Ovary (tissue), 10 donors: ENCODE measurements at places on chromosomes 12 and 14. TPM values are rescaled to one million over a fixed set of nuclear protein-coding genes. Genes with fewer than 3 reads are reported as not detected.

- no peak for DNase-seq
Measured at GRCh38 chr12:88035907-88036289, 6.7 kb upstream of the C12orf50 start.

DNA sequence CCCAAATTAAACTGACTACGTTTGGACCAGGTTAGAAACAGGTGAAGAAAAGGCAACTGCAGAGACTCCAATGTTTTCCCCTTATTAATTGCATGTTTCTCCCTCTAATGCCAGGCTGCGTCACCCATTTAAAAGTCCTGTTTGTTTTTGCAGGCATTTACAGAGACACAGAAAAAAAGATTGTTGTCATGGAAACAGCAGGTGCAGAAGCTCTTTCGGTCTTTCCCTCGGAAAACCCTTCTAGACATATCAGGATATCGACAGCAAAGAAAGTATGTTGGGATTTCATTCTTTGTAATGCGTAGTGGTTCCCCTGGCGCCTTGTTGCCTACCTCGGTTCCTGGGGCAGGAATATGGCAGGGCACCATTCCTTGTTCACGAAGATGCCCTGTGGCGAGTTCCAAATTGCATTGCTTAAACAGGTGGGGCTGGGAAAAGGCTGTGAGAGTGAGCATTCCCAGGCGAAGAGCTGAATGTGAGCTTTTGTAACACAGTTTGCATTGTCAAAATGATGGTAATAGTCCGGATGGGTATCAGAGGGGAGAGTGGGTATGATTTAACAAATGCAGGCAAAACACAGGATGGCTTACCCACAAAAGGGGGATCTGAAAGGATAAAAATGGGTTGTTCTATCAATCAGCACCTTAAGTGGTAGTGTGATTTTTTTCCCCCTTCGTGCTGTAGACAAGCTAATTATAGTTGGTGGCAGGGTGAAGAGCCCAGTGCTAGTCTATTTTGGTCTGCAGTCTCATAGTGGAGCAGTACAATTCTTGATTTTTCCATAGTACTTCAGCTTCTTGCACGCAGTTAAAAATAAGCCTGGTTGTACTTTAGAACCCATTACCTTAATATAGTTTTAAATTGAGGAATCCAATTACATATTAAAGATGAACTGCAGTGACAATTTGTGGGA, 132.4 kb downstream of the GCH1 start:
- DNase-seq = no peak

- no peak for DNase-seq
Measured at GRCh38 chr12:49672301-49673217, 34.6 kb downstream of the FMNL3 start.

GRCh38 chr12:475286-475685, 15.5 kb downstream of the B4GALNT3 start:
- DNase-seq = no peak

DNA sequence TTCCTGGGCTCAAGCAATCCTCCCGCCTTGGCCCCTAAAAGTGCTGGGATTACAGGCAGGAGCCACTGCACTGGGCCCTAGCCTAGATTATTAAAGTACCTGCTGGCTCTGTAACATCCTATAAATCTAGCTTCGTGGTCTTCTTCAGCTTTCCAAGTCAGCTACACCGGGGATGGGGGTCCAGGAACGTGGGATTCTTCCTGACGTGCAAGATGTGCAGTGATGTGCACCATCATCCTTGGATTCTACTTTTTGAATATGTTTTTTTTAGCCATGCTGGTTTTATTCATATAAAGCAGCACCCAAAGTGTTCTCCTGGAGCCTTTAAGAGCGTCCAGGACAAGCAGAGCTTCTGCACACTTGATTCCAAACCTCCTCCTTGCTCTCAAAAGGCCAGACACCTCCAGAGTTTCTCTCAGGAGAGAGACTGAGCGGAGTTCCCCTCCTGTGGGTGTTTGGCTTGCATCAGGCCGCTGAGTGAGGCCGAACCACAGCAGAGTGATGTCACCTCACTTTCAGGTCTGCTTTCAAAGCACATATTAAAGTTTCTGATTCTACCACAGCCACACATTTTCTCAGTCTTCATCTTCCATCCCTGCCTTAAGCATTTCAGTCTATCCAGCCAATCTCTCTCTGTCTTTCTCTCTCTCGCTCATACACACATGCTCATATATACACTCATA, 33.4 kb downstream of the VCPKMT start:
- no peak for DNase-seq

Gene KRT77
- not detected for total RNA-seq

Gene PTGDR
- 0.79 TPM for total RNA-seq
